ENCODE measurements at places on chromosomes 13 and 19. TPM values are rescaled to one million over a fixed set of nuclear protein-coding genes. Genes with fewer than 3 reads are reported as not detected.

Gene ELSPBP1
- total RNA-seq, result not detected

Gene ZNF101
- 13.1 TPM for total RNA-seq

Gene CEACAM7
- not detected for total RNA-seq

Gene GTF2F1
- 71.7 TPM for total RNA-seq

Gene ZNF763
- 0.22 TPM for total RNA-seq

Gene KISS1R
- 39.4 TPM for total RNA-seq

Gene GFY
- total RNA-seq, result 0.11 TPM

Gene B3GNT8
- 3.4 TPM for total RNA-seq

Gene PBX4
- 2.1 TPM for total RNA-seq

Gene URAD
- total RNA-seq, result not detected

GRCh38 chr19:11033763-11034162 is 55.5 kb upstream of the LDLR start:
- no peak for DNase-seq

- peak; percentile 92 for DNase-seq
These were observed 360 bp downstream of the DDX39A start for GRCh38 chr19:14418856-14419105.

DNA sequence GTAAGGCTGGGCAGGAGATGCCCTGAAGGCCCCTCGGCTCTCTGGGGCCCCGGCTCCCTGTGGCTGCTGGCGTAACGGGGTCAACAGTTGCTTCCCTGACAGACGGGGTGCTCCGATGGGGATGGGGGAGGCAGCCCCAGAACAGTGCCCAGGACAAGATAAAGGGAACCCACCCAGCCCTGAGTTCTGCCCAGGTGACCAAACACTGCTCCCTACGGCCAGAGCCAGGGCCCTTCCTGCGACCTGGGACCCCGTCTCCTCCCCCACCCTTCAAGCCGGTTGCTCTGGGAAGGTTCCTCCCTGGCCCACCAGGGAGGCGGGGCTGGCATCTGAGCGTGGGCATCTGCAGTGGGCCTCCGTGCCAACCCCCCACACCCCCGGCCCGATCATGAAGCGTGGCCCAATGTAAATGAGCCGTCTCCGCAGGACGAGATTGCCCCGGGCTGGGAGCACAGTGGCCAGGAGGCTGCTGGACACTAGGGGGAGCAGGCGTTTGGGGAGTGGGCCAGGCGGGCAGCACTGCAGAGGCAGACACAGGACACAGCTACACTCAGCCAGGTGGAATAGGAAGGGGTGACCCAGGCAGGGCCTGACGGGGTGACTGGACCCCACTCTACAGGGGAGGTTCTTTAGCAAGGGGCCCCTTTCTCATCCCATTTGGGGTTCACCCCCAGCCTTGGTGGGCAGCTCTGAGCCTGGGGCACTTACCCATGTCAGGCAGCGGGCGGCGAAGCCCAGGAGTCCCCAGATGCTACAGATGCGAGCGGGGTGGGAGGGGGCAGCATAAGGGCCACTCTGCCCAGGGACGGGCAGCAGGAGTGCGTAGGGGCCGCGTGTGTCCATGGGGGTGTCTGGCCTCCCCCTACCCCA is 1.2 kb upstream of the NKPD1 start:
- peak; percentile 66 for DNase-seq

DNA sequence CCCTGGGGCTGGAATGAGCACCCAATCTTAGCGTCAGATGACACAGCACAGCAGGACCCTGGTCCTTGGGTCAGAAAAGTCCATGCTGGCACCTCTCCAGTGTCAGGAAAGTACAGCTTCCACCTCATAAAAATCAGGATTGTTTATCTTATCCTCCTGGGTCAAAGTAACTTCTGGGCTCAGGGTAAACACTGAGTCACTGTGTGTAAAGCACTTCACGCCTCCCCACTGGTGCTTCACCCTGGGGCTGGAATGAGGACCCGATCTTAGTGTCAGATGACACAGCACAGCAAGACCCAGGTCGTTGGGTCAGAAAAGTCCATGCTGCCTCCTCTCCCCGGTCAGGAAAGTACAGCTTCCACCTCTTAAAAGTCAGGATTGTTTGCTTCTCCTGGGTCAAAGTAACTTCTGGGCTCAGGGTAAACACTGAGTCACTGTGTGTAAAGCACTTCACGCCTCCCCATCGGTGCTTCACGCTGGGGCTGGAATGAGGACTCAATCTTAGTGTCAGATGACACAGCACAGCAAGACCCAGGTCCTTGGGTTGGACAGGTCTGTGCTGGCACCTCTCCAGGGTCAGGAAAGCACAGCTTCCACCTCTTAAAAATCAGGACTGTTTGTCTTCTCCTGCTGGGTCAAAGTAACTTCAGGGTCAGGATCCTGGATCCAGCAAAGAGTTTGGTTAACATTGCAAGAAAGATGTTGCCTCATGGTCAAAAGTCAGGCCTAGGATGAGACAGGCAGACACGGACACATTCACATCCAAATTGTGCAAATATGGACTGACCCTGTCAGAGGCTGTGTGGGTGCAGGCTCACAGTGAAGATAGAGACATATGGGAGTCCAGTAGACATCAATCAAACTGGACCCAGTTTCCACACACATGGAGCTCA is 39.2 kb upstream of the CYP2A7 start:
- no peak for DNase-seq

DNA sequence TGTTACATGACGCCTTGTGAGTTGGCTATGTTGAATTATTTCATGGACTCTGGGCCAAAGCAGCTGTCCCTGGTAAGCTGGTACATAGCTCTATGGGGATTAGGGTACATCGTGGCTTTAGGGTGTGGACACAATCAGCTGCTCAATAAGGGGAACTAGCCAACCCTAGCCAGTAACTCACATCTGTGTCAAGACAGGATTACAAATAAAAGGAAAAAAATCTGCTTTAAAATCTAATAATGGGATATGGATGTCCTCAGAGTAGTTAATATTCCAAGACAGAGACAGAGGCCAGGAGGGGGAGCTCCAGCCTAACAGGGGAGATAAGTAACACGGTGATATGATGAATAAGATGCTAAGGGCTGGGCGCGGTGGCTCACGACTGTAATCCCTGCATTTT is 21.1 kb upstream of the ZNF766 start:
- no peak for DNase-seq

GRCh38 chr13:87524775-87525174 is 146.4 kb upstream of the SLITRK5 start:
- no peak for DNase-seq

GRCh38 chr13:31096654-31097302 is 64.9 kb downstream of the HSPH1 start:
- DNase-seq, result no peak

GRCh38 chr13:47109028-47109427 is 212.2 kb upstream of the HTR2A start:
- no peak for DNase-seq

GRCh38 chr19:17703824-17704463 is 15.3 kb upstream of the MAP1S start:
- peak; percentile 66 for DNase-seq

GRCh38 chr13:31878955-31879354 is 139.6 kb downstream of the RXFP2 start:
- DNase-seq, result no peak

GRCh38 chr19:33320636-33321035 is 18.3 kb upstream of the CEBPA start:
- DNase-seq, result no peak

DNA sequence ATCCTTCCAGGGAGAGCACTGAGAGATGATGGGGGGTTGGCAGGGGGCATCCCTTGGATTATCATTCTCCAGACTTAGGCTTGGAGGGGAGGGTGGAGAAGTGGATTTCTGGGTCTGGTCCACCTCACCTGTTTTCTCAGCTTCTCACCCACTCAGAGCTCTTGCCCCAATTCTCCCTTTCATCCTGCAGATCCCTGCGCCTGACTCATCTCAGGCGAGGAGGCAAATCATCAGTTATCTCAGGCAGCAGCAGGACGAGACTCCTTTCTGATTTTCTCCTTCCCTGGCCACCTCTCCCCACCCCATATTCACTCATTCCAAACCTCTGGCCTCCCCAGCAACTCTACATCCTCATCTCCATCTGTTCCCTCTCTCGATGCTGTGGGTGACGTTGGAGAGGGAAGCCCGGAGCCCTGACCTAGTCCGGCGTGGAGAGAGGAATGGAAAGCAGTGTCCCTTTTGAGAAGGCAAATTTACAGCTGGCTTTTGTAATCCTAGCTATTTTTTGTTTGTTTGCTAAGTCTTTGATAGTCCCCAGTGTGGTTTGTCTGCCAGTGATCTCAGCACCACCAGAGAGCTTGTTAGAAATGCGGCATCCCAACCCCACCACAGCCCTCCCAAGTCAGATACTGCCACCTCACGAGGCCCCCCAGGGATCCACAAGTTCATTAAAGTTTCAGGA is 24.0 kb upstream of the TPT1 start:
- DNase-seq, result no peak

DNA sequence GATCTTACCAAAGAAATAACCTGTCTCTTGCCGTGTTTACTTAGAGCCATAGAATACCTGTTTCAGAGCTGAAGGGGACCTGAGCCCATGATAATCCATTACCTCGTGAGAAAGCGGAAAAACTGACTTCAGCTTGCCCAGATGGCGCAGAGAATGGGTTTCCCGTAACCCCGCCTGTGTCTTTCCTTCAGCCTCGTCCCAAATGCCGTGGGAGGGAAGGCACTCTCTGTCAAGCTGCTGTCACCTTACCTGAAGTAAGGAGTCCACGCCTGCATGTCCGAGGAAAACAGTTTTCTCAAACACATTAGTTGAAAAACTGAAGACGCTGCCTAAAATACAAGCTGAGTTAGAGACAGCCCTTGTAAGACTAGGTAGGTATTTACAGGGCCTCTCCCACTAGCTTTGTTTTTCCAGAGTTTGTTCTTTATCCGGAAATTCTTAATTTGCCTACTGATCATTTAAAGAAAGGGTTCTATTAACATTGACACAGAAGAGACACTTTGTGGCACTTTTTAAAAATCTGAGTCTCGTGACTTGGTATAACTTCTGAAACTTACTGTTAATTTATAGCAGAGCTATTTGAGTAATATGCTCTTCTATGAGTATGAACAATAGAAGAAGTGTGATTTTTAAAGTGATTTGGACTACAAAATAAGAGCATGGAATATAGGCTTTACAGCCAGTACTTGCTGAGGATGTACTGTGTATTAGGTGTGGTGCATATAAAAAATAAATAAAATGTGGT is 1.3 kb upstream of the INTS6 start:
- DNase-seq, result peak; percentile 8

DNA sequence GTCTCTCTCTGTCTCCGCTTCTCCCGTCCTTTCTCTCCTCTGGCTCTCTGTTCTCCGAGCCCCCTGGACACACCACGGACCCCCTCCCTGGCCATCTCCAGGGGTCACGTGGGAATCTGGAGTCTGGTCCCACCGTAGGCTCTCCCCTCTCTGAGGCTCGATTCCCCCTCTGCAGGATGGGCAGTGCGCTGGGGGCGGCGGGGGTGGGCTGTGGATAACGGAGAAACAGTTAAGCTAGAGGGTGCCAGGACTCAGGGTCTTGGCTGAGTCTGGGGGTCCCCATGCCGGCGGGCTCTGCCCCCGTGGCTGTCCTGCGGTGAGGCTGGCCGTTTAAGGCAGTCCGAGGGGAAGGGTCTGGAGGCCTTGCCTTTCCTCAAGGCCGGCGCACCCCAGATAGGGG is 462 bp upstream of the MEIS3 start:
- no peak for DNase-seq

GRCh38 chr13:49791315-49791710 is 1.2 kb downstream of the KPNA3 start:
- DNase-seq, result no peak

DNA sequence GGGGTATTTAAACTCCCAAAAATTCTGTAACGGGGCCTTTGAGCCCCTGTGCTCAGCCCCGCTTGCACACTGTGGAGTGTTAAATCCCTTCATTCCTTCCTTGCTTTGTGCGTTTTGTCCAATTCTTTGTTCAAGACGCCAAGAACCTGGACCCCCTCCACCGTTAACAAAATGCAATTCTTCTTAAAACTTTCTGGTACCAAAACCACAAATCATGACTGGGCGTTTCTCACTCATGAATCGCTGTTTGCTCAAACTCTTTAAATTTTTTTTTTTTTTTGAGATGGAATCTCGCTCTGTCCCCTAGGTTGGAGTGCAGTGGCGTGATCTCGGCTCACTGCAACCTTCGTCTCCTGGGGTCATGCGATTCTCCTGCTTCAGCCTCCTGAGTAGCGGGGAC is 881 bp downstream of the ZNF20 start:
- no peak for DNase-seq

DNA sequence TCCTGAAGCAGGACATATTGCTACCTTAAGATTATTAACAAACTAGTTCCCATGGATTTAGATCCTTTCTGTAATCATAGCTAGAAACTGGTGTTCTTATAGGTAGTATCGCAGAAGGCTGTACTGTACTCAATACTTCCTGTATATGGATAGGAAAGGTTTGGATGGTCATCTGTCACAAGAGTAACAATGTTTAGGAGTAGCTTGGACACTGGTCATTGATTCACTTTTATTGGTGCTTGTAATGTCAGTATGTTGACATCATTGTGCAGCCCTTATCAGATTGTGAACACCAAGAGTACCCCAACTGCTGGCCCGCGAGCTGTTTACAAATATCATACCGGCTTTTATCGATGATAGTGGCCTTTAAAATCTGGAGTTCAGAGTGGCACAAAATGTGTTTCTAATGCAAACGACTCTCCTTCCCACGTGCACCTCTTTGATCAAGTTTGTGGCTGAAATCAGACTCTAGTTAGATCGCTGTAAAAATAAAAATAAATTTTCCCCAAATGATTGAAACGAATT is 605 bp upstream of the CDK8 start:
- DNase-seq, result no peak

DNA sequence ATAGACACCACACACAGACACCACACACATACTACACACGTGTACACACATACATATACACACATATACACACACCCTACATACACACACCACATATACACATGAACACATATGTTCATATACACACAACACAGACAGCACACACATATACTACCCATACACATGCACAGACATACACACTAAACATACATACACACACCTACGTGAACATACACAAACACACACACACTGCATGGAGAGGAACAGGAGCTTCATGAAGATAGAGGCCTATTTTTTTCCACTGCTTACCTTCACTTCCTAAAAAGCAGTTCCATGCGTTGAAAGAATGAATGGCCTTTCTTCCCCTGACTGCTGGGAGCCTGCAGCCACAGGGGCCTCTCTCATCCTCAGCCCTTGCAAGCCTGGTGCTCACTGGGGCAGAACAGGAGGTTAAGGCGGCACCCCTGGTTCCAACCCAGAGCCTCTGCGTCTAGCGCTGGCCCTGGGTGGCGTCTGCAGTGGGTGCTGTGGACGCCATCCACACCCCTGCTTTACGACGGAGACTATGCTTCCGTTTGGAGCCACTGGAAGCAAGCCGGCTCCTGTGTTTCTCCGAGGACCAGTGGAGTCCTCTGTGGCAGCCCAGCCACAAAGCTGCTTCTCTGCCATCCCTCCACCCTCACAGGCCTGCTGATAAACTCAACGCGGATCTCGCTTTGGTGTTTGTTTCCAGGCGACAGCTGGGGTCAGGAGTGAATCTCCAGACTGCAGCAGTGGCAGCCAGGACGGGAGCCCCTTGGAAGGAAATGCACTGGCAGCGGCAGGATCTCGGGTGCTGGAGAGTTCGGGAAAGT is 1.9 kb upstream of the RASA3 start:
- no peak for DNase-seq

- no peak for DNase-seq
These were observed 7.4 kb downstream of the FUT6 start for GRCh38 chr19:5832061-5832460.
